ENCODE measurements at places on chromosomes 2 and 18.
A peak's percentile ranks its signal among the peaks of the same experiment; 100 is the strongest.

DNA sequence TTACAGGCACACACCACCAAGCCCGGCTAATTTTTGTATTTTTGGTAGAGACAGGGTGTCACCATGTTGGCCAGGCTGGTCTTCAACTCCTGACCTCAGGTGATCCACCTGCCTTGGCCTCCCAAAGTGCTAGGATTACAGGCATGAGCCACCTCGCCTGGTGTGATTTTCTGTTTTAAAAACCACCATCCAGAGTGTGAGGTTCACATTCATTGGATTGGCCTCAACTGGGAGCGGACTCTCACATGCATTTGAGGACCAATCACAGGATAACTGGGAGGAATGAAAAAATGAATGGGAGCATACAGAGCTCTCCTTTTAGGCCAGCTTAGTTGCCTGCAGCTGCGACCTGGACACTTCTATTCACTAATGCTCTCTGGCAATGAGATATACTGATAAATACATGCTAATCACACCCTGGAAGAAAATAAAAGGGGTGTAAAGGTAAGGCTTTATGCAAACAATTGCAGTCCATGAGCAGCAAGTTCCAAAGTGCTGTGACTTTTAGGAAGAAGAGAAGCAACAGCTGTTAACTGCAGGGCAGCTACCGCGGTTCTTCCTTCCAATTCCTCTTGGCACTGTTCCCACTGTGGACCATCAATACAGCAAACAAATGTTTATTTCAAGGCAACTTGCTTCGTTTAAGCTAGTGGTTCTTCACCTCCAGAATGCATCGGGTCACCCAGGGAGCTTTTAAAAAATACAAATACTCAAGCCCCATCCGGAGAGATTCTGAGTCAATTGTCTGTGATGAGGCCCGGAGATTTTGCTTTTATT is 49.5 kb upstream of the FZD5 start:
- no peak for DNase-seq

DNA sequence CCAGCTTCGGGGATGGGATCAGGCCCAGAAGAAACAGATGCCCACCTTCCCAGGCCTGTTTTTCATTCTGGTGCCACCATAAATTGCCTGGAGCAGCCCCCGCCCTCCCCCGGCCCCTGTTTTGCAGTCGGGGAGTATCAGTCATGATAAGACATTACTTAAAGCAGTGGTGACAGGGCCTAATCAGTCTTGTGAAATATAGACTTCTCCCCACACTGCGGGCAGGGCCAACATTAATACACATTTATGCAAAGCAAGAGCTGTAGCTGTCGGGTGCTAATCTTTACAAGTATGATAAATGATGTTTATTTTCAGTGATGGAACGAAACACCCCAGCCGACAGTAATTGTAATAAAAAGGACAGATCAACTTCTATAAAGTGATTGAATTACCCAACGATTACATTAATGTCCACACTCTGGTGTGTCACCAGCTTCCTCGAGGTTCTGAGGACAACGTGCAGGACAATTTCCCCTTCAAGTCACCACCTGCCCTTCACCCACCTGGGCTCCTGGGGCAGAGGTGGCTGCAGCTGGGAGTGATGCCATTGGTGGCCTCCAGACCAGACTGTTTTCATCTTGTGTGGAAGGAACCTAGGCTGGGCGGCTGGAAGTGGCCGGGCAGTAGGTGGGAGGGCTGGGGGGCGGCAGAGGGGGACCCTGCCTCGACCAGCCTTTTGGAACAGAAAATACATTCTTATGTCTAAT is 226.0 kb downstream of the TFCP2L1 start:
- no peak for DNase-seq

- DNase-seq, result no peak
These were observed 30.7 kb downstream of the PKP4 start for GRCh38 chr2:158487419-158487818.

GRCh38 chr2:178550352-178550751 is 70.1 kb downstream of the PLEKHA3 start:
- DNase-seq, result no peak

DNA sequence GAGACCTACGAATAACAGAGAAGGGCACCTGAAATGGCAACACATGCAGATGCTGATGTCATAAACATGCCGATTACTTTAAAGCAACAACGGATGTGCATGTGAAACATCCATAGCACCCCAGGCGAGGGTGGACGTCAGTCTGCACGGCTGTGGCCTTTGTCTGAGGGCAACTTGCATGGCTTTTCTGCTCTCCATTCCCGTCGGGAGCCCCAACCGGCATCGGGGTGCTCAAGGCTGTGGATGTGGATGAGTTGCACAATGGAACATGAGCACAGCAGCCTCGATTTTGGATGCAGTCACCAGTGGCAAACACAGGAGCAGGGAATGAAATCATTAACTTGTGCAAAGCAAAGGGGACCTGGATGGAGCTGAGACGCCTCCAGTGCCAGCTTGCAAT is 298.2 kb upstream of the SALL3 start:
- no peak for DNase-seq

GRCh38 chr2:67397143-67397986 is at the start of gene ETAA1:
TSS of gene ETAA1 (plus strand) at chr2:67397333. CDS start at chr2:67397449, 116 bp downstream.
- DNase-seq, result peak; percentile 94

DNA sequence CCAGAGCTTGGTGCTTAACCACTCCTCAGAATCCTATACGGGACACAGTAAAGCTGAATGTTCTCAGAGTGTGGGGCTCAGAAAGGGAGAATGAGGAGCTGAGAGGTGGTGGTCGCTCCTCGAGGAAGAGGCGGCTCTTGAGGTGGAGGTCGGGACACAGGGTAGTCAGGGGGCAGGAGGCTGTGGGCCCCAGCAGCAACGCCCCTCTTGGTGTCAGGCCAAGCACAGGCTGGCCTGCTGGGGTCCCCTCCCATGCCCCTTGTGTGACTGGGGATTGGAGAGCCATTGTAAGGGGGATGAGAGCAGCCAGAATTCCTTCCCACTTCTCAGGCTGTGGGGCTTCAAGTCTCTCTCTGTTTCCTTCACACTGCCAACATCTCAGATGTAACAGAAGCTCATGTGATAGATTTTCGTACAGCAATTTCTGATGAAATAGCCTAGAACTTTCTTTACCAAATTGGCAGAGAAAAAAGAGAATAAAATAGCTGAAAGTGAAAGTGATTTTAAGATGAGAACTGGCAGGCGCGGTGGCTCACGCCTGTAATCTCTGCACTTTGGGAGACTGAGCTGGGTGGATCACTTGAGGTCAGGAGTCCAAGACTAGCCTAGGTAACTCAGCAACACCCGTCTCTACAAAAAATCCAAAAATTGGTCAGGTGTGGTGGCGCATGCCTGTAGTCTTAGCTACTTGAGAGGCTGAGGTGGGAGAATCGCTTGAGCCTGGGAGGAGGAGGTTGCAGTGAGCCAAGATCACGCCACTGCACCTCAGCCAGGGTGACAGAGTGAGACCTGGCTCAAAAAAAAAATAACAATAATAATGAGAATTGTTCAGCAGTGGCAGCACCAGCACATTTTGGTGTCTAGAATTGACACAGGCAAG is 61.1 kb upstream of the RPL31 start:
- no peak for DNase-seq

DNA sequence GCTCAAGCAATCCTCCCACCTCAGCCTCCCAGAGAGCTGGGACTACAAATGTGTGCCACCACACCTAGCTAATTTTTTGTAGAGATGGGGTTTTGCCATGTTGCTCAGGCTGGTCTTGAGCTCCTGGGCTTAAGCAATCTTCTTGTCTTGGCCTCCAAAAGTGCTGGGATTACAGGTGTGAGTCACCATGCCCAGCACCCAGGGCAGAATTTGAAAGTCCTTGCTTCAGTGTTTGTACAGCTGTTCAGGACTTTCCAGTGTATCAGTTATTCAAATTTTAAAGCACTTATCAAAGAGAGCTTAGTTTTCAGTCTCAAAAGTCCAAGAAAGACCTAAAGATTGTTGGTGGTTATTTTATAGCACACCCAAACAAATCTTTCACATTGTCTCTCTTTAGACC is 43.6 kb upstream of the VPS54 start:
- no peak for DNase-seq

DNA sequence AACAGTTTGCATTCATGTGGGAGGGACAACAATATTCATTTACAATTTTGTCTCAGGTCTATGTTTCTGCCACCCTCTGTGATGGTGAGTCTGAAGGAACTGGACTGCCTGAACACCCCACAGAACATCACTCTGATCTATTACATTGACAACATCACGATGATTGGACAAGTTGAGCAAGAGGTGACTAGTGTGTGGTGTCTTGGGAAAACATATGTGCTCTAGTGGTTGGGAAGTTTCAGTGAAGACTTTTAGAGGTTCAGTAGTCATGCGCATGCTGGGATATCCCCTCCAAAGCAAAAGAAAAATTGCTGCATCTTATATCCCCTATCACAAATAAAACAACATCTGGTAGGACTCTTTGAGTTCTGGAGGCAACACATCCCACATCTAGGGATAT is 18.6 kb upstream of the CTLA4 start:
- no peak for DNase-seq

DNA sequence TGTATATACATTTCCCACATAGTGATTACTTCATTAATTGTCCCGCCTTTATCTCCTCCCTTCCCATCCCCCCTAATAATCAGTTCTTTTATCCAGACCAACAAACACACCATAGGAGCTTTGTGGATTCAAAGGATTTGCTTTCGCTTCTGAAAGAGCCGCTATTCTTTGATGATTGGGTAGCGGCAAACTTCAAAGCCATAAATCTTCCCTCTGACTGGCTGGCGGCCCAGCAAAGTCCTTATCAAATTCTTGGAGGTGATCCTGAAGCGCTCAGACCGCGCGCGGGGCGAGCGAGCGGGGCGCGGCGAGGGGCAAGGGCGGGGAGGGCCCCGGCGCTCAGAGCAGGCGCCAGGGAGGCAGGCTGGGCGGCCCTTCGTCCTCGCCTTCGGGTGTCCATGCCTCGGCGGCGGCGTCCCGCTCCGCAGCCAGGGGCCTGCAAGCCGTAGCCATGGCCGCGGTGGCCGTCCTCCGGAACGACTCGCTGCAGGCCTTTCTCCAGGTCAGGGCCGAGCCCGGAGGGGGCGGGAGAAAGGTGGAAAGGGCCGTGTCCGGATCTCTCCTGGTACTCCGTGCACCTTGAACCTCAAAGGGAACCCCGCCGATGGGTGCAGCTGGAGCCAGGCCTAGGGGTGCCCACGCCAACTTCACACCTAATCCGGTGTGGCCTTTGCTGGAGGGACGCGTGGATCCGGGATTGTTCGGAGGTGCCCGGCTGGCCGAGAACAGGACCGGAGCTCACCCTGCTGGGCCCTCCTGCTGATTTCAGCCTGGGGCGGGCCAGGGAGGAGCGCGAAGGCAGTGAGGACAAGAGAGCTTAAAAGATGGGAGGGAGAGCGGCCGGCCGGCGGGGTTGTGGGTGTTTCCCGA is at the start of gene SP5:
TSS of gene SP5 (plus strand) at position 276 of the 870 bp plus-strand sequence. CDS start at position 452, 176 bp downstream.
- DNase-seq, result peak; percentile 48

DNA sequence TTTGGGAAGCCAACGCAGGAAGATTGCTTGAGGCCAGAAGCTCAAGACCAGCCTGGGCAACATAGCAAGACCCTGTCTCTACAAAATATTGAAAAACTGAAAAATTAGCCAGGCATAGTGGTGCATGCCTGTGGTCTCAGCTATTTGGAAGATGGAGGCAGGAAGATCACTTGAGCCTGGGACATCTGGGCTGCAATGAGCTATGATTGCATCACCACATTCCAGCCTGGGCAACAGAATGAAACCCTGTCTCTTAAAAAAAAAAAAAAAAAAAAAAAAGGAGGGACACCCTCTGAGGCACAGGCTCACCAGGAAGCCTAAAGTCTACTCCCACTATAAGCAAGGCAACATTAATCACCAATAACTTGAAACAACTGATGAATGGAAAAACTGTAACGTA is 151.1 kb downstream of the CCDC148 start:
- DNase-seq, result no peak

- no peak for DNase-seq
These were observed 15.0 kb downstream of the CRACDL start for GRCh38 chr2:98921062-98921461.

- no peak for DNase-seq
These were observed 18.7 kb downstream of the GKN2 start for GRCh38 chr2:68934021-68934420.

GRCh38 chr2:101792208-101792607 is 94.7 kb downstream of the MAP4K4 start:
- no peak for DNase-seq

GRCh38 chr18:8468191-8468590 is 141.0 kb upstream of the RAB12 start:
- DNase-seq, result no peak

GRCh38 chr2:54613794-54614257 is 109.6 kb upstream of the EML6 start:
- no peak for DNase-seq

- peak; percentile 58 for DNase-seq
These were observed 8.1 kb downstream of the LBH start for GRCh38 chr2:30239308-30239985.

DNA sequence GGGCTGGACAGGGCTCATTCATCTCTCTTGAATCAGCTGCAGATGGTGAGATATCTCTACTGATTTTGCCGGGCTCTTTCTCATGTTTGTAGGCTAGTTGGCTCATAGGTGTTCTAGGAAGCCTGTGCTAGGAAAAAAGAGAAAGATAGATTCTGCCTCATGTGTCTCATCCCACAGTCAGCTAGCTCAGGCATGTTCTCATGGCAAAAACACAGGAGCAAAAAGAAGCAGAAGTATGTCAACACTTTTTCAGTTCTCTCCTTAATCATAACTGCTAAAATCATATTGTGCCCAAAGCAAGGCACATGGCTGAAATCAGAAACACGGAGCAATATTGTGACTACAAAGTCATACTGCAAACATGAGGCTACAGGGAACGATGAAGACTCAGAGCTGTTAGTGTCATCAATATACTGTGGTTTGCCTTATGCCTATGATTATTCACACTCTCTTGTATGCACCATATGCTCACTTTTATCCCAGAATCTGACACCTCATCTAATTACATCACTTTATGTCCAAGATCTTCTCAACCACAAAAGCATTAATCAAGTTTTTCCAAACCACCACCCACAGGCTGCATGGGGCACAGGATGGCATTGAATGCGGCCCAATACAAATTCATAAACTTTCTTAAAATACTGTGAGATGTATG is 571.9 kb upstream of the CNTNAP5 start:
- DNase-seq, result no peak

- DNase-seq, result no peak
These were observed 8.9 kb upstream of the KCNK3 start for GRCh38 chr2:26683583-26683982.

DNA sequence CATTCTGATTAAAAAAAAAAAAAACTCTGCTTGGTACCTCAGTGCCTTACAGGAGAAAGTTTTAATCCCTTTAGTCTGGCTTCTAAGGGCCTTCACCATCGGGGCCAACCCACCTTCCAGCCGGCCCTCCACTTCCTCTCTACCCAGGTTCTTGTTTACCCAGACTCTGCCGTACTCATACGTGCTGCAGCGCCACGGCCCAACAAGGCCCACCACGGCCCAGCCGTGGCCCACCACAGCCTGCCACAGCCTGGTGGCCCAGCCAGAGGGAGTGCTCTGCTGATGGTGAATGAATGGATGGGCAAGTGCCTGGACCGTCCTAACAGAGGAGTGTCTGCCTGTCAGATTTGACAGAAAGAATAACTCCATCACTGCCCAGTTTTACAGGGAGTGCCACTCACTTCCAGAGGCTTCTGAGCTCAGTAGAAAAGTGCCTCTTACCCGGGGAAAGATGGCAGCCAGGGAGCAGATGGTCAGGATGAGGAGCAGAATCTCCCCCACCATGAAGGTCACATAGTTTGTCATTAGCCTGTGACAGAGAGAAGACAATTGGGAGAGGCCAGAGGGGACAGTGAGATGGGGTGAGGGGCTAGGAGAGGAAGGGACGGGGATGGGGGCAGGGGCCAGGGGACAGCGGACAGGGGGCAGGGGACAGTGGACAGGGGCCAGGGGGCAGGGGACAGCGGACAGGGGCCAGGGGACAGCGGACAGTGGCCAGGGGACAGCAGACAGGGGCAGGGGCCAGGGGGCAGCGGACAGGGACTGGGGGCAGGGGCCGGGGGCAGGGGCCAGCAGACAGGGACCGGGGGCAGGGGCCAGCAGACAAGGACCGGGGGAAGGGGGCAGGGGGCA is 38.2 kb downstream of the CENPO start:
- DNase-seq, result no peak
